ENCODE measurements at places on chromosomes 2 and 18.

GRCh38 chr2:178479758-178480226 lies 465 bp upstream of the PLEKHA3 start:
- no peak for DNase-seq

- DNase-seq, result no peak
Measured at GRCh38 chr18:34985963-34986362, 55.2 kb upstream of the MAPRE2 start.

- DNase-seq, result no peak
Measured at GRCh38 chr18:38116716-38117115, 551.1 kb upstream of the CELF4 start.

- DNase-seq, result no peak
Measured at GRCh38 chr2:48511849-48512470, 18.0 kb upstream of the STON1 start.

DNA sequence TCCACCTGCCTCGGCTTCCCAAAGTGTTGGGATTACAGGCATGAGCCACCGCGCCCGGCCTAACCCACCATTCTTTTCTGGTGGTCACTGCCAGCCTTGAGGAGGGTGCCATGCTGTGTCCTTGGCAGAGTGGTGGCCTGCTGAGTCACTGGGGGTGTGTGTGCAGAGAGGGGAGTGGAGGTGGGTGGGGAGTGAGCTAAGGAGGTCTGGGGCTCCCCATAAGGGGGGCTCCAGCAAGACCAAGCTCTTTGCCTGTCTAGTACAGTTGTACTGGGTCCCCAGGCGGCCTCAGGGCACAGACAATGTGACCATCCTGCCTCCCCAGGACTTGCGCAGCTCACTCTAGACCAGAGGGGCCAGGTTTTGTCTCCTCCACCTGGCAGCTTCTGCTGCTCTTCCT lies 36.1 kb downstream of the LAMA3 start:
- no peak for DNase-seq

DNA sequence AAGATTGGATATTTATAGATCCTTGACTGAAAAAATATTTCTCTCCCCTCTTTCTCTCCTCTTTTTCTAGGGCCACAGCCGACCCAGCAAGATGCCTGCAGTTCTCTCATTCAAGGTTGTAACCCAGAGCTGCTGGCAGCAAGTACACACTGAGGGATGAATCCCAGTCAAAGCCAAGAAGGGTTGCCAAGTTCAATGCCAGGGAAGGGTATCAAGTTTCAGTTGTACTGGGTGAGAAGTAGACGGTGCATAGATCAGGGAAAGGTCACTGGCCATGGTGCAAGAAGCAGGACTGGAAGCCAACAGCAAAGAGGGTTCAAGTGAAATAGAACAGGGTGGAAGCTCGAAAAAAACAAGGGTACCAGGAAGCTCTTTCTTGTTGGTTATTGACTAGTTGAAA lies 170.2 kb downstream of the NRP2 start:
- no peak for DNase-seq

DNA sequence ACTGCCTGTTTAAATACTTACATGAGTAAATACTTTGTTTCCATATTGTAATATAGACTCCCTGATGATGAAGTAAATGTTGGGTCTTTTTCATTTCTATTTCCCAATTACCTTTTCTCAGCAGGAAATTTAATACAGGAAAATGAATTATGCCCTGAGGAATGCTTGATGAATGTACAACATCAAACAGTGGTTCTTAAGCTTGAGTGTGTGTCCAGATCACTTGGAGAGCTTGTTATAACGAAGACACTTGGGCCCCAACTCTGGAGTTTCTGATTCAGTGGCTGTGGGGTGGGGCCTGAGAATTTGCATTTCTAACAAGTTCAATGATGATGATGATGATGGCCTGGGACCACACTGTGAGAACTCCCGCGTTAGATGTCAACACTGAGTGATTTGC lies 7.1 kb upstream of the ME2 start:
- DNase-seq, result no peak

DNA sequence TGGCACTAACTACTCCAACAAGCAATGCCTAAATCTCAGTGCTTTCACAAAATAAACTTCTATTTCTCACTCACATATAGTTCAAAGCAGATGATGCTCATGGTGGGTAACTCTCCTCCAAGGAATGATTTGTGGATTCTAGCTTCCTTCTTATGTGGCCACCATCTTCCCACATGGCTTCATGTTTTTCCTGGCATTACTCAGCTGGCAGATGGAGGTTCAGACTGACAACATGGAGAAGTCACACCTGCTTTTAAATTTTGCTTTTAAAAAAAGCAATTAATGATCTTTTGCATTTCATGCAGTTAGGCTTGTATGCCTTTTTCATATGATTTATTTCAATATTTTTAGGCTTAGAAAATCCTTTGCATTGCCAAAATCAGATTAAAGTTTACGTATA lies 6.3 kb upstream of the GKN2 start:
- DNase-seq, result no peak

DNA sequence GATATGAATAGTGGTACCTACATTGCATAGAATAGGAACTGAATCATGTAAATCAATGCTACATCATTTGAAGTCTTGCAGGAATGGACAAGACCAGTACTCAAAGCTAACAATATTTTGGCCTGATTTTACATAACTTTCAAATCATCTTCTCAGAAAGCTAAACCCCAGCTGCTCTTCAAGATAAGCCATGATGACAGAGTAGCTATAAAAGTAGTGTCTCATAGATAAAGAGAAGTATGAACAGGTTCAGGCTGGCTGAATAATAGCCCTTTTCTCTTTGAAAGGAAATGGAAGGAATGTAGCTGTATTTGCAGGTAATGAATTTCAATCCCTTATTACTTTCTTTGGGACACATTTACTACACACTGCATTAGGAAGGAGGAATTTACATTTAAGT lies 28.2 kb downstream of the TSPYL6 start:
- DNase-seq, result no peak

GRCh38 chr2:235131334-235132305 lies 179.8 kb downstream of the SH3BP4 start:
- no peak for DNase-seq

GRCh38 chr18:74284191-74284979 lies 7.4 kb downstream of the CYB5A start:
- DNase-seq, result no peak

Measured in GF-D8 (cell line).